ENCODE measurements at places on chromosomes 3 and 15.

DNA sequence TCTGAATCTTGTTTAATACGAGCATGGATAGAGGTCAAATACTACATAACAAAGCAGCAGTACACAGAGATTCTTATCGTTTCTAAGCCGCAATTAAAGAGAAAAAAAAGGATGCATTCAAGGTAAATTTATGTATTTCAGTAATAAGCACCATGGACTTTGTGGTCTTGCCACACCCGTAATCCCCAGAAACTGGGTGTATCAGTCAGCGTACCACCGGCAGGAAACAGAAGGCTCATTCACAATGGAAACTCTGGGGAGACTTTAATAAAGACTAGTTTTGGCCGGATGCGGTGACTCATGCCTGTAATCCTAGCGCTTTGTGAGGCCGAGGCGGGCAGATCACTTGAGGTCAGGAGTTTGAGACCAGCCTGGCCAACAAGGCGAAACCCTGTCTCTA is 81.9 kb upstream of the ZNF280D start:
- DNase-seq: no peak

DNA sequence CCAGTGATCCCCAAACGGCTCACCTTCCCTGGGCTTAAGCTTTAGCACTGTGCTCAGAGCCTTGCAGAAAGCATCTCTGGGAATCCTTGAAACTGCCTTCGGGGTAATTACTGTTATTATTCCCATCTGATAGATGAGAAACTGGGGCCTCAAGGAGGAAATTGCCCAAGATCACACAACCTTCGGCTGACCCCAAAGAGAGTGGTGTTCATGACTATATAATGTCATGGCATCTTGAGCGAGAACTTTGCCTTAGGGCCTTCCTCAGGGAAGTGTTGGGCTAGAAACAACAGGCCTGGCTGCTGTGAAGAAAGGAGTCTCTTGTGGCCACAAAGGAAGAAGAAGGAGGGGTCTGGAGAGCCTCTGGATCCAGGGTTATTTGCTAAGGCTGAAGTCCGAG is 388.7 kb upstream of the CFAP20DC start:
- no peak for DNase-seq

GRCh38 chr15:71336671-71337070 is 221.4 kb downstream of the THSD4 start:
- no peak for DNase-seq

- DNase-seq: no peak
These were observed 33.4 kb downstream of the EIF3J start for GRCh38 chr15:44570361-44570760.

- DNase-seq: peak; percentile 34
These were observed 154.3 kb upstream of the BHLHE40 start for GRCh38 chr3:4824926-4825325.

- no peak for DNase-seq
These were observed 533.2 kb upstream of the GBE1 start for GRCh38 chr3:82294609-82295008.

DNA sequence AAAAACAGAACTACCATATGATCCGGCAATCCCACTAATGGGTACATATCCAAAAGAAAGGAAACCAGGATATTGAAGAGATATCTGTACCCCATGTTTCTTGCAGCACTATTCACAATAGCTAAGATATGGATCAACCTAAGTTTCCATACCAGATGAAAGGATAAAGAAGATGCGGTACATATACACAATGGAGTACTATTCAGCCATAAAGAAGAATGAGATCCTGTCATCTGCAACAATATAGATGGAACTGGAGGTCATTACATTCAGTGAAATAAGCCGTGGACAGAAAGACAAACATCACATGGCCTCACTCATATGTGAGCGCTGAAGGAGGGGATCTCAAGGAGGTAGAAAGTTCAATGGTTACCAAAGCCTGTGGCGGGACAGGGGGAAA is 3.0 kb downstream of the SLC41A3 start:
- DNase-seq: no peak
